ENCODE measurements at places on chromosomes 2 and 18.

- DNase-seq = no peak
Measured at GRCh38 chr2:8437228-8437948, 244.5 kb upstream of the ID2 start.

GRCh38 chr2:100214265-100214971 lies 72.0 kb upstream of the AFF3 start:
- DNase-seq = no peak

DNA sequence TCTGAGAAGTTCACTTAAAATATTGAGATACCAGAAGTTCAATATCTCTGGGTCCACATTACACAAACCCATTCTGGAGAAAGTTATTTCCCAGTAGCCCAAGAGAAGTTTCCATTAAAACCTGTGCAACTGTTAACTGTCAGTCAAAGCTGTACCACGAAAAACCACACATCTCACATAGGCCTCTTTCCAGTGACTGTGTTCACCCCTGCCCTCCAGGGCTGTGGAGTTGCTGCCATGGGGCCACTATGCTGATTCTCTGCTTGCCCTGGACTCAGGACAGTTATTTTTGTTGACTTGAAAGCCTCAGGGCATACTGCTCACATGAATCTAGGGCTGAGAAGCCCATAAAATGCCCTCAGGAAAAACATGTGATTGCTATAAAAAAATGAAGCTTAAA lies 153.8 kb downstream of the PIEZO2 start:
- DNase-seq = no peak

GRCh38 chr18:12827588-12827987 lies 56.4 kb downstream of the PTPN2 start:
- no peak for DNase-seq

DNA sequence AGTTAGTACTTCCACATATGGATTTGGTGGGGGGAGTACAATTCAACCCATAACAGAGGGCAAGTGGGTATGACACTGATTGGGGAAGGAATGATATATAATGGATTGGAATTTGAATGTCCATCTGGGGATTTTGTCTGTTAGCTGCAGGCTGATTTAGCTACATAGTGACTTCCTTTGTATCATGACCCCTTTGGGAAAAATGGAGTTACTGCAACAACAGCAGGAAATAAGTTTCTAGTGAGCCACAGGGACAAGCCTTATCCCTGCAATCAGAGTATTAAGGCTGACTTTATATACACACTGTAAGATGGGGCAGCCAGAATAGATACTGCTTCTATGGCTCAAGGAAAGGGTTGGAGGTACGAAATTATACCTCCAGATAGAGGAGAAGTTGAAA lies 404.4 kb upstream of the MEIS1 start:
- DNase-seq = no peak

DNA sequence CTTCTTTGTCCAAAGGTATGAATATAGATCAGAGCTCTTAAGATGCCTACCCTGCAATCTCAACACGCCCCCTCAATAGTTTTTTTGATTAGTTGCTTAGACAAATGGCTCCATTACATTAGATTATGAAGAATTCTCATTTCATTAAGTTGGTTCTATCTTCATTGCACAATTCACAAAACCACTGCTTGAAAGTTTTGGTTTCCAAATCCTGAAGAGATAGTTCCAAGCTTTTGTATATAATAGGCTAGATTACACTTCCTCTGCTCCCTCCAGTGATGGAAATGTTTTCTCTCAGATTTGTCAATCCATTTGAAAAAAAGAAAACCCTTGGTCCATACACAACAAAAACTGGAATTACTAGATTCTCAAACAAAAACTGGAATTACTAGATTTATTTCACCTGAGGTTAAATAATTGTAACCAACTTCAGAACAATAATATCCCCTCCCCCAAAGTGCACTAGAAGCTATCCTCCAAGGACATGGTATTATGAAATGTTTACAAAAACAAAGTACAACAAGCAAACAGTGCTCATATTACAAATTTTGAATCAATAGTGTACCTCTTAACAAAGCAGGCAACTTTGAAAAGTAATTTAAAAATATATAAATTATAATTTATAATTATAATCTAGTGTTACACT lies 6.8 kb upstream of the TLK1 start:
- DNase-seq = no peak

DNA sequence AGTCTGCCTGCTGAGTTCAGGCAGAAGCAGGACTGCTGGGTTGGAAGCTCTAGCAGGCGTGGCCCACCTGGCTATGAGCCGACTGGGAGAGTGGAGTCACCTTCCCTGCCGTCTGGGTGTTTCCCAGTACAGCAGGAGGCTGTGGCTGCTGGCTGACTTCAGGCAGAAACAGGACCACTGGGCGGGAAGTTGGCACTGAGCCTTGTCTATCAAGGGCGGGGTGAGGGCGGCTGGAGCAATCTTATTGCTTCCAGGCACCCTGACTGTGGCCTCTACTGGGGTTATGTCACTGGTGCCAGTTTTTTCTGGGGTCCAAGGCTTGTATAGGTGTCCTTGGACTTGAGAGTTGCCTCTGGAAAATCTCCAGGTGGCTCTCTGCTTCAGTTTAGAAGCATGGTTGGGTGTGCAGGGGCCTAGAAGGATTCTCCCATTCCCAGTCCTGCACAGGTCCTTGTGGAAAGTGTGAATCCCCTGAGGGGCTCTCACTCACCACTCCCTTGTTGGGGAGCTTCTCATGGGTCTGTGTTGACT lies 30.5 kb downstream of the LTBP1 start:
- DNase-seq = peak; percentile 92

DNA sequence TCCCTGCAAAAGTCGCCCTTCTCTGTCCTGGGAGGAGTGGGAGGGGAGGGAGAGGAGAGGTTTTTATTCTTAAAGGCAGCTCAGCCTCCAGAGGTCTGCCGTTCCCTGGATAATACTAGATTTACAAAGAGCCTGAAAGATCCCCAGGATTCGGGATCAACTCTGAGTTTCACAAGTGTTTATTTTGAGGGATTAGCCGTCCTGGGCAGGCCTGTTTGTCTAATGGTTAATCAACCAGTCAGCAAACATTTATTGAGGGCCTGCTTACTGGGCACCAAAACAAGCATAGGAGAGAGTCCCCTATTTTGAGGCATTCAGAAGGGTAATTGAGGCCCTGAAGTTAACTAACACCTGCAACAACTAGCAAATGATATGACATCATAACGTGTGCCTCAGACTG lies 152.6 kb upstream of the SLC1A4 start:
- DNase-seq = no peak

GRCh38 chr2:88831792-88832248 lies 140.3 kb downstream of the RPIA start:
- peak; percentile 55 for DNase-seq

DNA sequence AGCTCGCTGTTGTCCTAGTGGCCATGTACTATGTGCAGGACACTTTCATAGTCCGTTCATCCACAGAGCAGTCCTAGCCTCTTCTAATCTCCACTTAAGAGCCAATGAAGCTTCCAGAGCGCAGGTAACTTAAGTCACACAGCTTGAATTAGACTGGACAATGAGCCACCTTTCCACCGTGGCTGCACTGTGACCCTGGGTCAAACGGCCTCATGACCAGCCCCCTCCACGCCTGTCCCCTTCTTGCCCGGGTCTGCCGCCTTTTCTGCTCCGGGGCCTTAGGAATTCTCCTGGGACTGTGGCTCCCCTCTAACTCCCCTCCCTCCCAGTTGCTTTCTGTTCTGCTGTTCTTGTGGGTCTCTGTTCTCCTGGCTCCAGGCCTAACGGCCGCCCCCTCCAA lies 8.4 kb upstream of the PRKCE start:
- DNase-seq = no peak

DNA sequence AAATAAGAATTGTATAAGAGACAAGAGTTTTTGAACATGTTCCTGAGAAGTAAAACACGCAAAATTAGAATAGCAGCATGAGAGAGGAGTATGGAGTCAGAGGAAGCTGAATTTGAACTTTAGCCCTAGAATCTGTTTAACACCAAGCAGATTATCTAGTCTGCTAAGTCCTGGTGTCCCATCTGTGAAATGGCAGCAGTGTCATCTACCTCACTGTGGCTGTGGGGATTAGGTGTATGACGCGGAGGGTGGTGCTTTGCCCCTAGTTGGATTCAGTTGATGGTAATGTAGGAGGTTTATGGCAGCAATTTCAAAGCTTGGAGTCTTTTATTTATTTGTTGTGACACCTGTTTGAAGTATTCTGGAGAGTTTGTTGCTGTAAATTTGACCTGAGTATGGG lies 79.2 kb downstream of the ZNF532 start:
- DNase-seq = no peak

- DNase-seq = no peak
Measured at GRCh38 chr18:7198326-7198725, 32.6 kb upstream of the LRRC30 start.

DNA sequence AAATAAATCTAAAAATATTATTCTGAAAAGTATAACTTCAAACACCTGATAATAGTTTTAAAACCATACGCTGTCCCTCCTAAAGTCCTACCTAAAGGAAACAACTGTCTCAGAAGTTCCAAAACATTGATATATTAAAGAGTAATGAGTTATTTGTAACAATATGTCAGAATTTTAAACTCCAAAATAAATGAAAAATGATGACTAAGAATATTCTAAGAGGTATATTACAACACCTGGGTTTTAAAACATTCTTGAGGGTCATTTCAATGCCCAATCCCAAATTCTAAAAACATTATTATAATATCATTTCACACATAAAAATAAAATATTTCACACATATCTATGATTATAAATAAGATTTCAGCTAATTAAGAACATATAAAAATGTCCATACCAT lies 20.2 kb downstream of the KIDINS220 start:
- DNase-seq = no peak

GRCh38 chr2:235658351-235659174 lies 164.7 kb downstream of the AGAP1 start:
- DNase-seq = no peak

DNA sequence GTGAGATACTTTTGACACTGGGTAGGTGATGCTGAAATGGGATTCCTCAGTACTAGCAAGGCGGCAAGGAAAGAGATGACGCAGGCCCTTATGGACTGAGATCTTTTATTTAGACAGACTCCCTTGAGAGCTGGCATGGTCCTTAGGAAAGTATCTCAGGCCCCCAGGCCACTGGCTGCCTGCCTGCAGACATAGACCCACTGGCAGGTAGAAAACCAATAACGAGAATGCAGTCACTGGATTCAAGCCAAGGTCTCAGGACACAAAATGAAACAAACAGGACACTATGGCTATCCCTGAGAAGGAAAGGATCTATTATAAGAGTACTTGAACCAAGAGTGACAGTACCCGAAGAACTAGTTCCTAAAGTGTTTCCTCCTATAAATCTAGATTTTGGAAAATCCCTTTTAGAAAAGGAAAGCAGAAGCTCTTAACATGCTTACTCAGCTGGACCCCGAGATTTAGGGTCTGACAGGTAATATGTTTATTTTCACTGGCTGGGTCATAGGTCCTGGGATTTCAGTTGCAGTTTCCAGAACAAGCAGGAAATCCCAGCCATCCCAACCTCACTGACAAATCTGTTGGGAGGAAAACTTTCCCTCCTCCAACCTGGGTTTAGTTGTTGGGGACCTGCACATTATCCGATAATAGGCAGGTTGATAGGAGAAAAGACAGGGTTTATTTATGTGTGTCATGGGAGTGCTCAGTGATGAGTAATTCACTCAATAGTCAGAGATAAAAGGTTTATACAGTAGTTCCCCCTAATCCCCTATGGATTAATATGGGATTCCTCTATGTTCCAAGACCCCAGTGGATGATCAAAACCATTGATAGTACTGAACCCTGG lies 44.5 kb downstream of the COMMD1 start:
- DNase-seq = no peak

DNA sequence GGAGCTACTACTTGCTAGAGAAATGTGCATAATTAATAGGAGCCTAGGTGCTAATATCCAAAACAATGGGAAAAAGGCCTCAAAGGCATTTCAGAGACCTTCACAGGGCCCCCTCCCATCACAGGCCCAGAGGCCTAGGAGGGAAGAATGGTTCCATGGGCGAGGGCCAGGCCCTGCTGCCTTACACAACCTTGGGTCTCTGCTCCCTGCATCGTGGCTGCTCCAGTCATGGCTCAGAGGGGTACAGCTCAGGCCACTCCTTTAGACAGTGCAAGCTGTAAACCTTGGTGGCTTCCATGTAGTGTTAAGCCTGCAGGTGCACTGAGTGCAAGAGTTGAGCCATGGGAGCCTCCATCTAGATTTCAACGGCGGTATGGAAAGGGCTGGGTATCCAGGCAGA lies 429.2 kb downstream of the FIGN start:
- DNase-seq = no peak

DNA sequence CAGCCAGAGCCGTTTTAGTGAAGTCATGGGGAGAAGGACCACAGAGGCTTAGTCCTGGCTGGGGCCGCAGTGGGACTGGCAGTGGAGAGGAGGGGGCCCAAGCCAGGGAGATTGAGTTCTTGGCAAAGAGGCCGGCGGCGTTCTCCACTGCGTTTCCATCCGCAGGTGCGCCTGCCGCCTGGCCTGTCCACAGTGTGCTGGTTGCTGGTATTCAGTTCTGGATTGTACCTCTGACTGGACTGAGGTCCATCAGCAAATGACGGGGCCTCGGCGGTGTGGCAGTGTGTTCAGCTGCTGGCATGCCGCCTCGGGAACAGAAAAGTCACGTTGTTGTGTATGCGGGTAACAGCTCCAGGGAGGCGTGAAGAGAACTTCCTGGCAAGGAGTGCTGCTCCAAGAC lies 36.8 kb downstream of the LRRFIP1 start:
- DNase-seq = no peak

DNA sequence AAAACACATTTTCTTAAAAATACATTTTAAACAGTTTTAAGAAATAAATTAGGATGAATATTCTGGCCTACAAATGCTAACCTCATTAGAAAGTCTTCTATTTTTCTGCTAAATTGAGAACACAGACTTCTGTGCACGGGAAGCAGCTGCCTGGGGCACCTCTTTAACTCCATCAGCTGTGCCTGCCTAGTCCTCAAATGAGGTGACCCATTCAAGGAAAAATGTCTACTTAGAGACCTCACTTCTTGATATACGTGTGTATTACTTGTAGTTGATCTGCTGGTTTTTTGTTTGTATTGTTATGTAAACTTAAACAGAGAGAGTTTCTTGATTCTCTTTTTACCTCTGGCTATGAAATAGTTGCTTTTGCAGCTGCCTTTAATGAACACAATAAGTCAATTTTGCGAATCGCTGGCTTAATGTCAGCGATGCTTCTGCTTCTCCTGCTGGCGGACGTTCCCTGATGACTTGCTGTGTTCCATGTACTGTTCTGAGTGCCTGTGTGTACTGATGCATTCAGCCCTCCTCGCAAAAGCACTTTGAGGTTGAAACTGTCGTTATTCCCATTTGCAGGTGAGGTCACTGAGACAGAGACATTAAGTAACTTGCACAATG lies 88.7 kb upstream of the TXNDC2 start:
- no peak for DNase-seq

DNA sequence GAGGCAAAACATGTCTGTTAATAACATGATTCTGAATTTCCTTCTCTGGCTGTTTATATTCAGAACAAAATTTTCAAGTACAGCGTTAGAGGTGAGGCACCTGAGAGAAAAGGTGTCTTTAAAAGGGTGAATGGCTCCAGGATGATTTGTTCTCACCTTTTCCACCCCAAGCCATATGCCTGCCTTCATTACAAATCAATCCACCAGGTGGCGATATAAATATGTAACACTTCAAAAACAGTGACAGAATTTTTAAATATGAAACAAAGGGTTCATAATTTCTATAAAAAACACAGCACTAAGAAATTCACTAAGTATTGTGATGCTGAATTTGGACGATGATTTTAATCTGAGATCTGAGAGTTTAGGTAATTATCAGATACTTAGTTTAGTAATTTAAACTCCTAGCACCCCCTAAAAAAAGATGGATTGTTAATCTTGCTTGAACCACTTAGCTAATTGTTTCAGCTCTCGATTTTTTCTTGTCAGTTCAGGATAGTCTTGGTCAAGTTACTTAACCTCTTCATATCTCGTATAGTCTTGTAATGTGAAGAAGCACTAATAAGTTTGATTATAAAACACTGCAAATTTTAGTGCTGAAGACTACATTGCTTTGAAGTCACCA lies 528.8 kb downstream of the CPS1 start:
- DNase-seq = no peak
